ENCODE measurements at places on chromosomes 12 and 14.
A peak's percentile ranks its signal among the peaks of the same experiment; 100 is the strongest.

DNA sequence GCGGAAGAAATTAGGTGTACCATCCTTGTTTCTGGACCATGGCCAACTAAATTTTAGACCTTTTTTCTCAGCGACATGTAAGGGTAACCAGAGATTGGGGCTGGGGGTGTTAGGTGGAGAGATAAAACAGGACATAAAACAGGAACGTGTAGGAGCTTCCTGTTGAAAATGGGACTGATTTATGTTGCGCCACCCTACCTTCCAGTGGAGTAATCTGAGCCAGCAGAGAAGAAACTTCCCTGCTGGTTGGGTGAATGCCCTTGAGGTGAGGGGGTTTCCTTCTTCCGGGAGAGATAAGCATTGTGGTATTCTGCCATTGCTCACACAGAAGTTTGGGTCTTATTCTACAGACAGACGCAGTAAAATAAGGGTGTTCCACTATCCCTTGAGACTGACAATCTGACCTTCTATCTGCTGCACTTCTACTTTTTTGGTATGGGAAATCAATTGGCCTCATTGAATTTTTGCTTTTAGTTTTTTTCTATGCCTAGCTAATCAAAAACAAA lies 417.6 kb downstream of the PCNX1 start:
- DNase-seq = peak; percentile 37

DNA sequence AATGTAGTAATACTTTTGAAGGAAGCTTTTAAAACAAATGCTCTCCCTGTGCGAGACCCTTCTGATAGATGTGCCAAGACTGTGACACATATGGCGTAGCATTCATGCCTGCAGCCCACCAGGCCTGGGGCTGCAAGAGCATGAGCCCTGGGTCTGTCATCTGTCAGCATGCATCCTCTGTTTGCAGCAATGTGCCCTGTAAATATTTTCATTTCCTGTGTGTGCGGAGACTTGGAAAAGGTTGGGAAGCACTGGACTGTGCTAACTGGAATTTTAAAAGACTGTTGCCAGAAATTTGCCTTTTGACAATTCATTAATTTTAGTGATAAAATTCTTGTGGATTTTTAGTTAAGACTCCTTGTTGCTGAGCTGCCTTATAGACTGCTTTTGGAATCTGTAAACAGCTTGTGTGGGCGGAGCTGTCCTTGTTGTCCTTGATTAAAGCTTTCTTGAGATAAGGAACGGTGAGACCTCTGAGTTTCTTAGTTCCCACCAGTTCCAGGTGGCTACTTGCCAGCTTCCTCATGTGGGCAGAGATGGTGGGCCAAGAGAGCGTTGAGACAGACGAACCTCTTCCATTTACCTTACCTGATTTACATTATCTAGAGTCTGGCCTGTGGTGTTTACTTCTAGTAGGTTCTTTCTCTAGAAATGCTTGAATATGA lies 23.4 kb downstream of the MARK3 start:
- no peak for DNase-seq

DNA sequence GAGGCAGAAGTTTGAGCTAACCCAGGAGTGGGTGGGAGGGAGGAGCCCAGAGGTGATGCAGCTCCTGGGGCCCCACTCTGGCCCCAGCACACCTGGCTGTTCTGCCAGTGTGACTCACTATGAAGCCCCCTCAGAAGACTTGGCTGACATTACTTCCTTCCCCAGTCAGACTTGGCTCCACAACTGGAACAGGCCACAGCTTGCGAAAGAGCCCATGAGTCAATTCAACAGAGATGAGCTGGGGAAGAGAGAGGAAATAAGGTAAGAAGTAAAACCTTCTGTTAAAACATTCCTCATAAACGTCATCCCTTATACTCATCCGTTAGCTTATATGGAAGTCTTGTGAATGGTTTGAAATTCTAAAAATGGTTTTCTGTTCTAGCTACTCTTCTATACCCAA lies 245.9 kb downstream of the ADAMTS20 start:
- no peak for DNase-seq

DNA sequence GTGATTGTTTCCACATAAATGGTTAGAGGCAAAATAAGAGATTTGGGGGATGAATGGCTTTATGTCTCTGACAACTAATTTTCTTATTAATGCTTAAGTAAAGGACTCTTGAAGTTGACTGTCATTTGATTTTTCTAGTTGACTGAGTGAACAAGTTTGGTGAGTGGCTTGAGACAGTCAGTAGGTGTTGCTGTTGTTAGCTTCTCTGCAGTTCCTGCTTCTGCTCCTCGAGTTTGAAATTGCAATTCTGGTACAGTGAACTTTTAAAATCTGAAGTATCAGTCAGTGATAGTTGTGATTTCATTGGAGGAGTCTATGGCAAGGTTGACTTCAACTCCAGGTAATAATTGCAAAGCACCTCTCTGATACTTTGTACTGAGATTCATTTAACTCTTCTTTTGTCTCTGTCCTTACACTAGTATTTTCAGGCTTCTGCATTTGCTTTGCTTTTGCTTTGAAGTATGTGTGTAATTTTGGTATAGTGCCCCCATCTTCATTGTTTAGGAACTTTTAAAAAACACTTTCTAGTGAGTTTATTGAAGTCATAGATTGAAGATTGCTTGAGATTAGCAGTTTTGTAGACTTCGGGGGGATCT lies 415.5 kb downstream of the PCNX1 start:
- DNase-seq = peak; percentile 19

GRCh38 chr12:6426882-6427671 lies 17.7 kb upstream of the CD27 start:
- peak; percentile 89 for DNase-seq

DNA sequence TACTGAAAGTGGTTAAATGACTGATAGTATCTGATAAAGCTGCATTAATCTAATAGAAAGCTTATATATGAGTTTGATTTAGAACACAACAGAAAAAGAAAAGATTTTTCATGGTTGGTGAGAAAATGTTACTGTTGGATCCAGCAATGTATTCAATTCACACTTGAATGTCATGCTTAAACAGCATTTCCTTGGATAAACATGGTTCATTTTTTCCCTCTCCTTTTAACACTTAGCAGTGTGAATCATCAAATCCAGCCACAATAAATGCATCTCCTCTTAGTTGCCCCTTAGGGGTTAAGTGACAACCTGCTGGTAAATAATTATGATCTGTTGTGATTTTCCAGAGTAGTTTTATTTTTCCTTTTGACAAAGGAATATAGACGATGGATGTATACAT lies 74.9 kb upstream of the GRIP1 start:
- no peak for DNase-seq

GRCh38 chr14:104392001-104392395 lies 187.6 kb upstream of the C14orf180 start:
- peak; percentile 55 for DNase-seq

GRCh38 chr12:52280796-52281560 lies 6.5 kb downstream of the KRT86 start:
- DNase-seq = no peak

GRCh38 chr12:131720241-131720640 lies 9.4 kb downstream of the SFSWAP start:
- no peak for DNase-seq

DNA sequence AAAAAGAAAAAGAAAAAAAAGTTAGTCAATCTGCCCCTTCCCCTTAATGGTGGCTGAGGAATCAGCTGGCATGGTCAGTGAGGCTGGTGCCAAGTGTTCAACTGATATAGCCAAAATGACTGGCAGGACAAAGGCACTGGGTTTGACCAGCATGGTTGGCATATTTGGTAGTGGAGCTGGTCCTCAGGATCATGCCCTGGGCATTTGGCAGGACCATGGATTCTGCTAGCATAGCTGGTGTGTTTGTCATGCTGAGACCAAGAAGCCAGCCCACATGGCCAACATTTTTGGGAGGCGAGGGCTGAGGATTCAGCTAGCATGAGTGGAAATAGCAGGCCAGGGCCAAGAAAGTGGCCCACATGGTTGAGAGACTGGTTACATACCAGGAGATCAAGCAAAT lies 136.5 kb downstream of the FBXL14 start:
- no peak for DNase-seq

DNA sequence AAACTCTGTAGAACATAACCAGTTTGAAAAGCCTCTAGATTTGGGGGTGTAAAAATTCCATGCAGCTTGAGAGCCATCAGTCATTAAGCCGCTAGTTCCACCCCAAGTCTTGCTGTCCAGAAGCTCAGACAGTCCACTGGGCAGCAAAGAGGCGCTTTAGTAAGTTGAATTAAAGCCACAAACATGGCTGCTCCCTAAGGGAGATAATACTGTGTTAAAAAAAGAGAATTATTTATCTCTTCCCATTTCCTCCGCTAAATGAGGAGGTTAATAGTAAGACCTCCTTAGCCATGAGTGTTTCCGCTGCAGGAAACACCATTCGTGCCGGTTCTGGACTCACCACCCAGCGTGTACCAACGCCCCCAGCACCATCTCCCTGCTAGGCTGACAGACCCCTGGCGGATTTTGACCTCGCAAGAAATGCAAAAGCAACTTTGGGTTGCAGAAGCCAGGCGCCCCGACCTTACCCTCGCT lies 536 bp downstream of the TM7SF3 start:
- peak; percentile 53 for DNase-seq

- no peak for DNase-seq
Measured at GRCh38 chr14:71967704-71968103, 35.5 kb downstream of the RGS6 start.

GRCh38 chr14:105500036-105500725 lies 9.1 kb downstream of the TEDC1 start:
- no peak for DNase-seq

GRCh38 chr14:71852181-71852580 lies 80.0 kb upstream of the RGS6 start:
- DNase-seq = no peak

DNA sequence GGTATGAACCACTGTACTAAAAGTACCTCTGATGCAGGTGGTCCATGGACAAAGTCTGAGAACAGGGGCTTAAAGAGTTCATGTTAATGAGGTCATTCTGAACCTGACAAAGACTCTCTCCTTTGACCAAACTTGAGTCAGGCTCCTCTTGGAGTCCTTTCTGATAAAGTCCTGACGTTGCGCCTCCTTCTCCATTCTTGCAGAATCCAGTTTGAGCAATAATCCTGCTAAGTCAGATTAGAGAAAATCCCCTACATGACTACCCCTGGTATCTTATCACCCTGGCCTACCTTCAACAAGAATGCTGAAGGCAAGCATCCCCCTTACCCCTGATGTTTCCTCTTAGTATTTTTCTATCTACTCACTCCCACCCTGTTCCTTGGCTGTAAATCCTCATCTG lies 46.0 kb upstream of the ISM2 start:
- DNase-seq = no peak

DNA sequence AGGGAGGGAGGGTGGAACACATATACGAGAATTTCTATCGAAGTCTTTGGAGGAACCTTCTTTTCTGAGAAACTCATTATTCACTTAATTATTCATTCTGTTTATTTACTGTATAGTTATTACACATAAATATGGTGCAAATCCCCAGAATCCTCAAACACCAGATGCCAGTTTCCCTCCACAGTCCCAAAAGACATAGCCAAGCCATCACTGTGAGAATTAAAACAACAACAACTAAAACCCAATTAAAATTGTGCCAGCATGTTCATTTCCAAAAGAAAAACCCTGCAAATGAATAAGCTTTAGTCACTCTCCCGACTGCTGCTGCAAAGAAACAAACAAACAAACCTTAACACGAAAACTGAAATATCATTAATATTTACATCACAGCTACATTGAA lies 173.5 kb downstream of the EFCAB11 start:
- DNase-seq = no peak

- no peak for DNase-seq
Measured at GRCh38 chr12:60263161-60263560, 667.3 kb downstream of the SLC16A7 start.

- no peak for DNase-seq
Measured at GRCh38 chr12:90622431-90622830, 332.5 kb downstream of the CCER1 start.

DNA sequence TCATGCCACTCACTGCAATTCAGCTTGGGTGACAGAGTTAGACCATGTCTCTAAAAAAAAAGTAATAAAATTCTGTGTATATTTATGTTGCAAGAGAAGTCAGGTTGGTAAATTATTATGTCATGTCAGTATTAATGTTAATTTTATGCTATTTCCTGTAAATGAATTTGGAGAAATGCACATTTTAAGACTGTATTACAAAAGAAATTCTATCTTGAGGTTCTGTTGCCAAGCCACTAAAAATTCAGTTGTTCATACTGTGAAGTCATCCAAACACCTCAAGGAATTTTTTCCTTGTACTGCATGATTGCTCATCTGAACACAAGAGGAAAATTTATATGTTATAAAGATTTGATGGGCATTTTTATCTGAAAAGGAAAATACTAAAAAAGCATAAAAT lies 23.3 kb upstream of the HMGA2 start:
- DNase-seq = no peak

DNA sequence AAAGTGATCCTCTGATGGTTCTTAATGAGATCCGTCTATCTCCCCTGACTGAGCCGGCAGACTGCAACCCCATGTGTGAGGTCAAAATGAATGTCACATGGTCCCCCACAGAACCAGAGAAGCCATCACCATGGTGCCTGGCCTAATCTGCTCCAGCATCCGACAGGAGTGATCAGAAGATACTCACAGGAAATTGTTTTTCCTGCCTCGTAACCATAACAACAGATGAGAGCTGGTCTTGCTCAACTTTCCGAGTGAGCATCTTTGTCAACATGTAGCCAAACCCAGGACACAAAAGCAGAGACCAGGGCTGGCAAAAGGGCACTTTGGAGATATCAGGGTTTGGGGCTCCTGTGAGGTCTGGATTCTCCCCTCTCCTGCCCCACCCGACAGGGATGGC lies 72.1 kb upstream of the C14orf180 start:
- DNase-seq = no peak

DNA sequence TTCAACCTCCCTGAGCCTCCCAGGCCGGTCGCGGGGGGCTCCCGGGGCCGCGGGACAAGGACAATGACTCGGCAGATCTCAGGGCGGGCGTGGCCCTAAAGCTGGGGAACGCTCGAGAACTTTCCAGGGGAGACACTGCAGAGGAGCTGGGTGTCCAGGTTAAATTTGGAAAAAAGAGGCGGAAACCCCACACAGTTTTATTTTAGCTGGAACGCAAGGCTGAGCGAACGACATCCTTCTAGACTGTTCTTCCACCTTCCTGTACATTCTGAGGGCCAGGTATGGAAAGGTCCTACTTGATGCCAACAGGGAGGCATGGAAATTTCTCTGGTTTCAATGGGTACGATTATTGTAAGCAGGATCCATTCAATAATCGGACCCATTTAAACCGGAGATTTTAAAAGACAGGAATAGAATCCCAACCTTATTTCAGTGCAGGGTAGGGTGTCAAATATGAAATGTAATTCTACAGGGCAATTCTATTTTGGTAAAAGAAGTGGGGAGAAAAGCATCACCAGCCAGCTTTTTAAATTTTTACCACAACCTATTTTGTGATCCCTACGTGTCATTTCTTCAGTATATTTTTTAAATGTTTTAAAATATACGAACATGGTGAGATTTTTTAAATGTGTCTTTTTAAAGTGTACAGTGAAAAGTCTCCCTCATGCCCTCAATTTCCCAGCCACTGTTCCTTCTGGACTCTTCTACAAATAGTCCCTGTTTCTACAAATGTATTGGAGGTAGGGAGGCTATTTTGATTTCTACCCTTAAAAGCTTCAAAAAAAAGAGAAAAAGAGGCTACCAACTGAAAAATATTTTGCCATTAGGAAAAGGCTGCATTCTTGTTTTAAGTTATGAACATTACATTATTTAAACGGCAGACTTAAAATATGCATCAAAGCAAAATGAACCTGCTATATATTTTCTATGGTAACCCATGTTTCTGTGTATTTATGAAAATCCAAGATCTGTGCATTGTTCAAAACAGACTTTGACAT lies 1.1 kb upstream of the UBC start:
- no peak for DNase-seq

- DNase-seq = no peak
Measured at GRCh38 chr14:75824318-75824717, 157.5 kb downstream of the TGFB3 start.
